ENCODE measurements at places on chromosomes 5 and 9.

GRCh38 chr5:178106086-178106485, 7.2 kb upstream of the N4BP3 start:
- DNase-seq, result no peak

GRCh38 chr5:150585781-150586341, 54.6 kb upstream of the SYNPO start:
- DNase-seq, result no peak

- DNase-seq, result no peak
These were observed 26.1 kb downstream of the SPDL1 start for GRCh38 chr5:169609716-169610115.

DNA sequence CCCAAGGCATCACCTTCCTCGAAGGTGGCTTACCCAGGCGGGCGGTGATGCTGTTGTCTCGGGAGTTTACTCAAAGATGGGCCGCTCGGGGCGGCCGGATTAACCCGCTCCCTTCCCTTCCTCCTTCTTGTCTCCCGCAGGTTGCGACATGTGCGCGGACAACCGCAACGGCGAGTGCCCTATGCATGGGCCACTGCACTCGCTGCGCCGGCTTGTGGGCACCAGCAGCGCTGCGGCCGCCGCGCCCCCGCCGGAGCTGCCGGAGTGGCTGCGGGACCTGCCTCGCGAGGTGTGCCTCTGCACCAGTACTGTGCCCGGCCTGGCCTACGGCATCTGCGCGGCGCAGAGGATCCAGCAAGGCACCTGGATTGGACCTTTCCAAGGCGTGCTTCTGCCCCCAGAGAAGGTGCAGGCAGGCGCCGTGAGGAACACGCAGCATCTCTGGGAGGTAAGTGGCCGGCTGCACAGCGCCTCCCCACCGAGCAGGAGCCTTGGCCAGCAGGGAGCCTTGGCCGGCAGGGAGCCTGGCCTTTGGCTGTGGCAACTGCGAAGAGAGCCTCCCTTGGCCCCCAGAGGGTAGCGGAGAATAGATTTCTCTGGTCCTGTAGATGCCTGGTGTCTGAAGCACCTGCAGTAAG, 10.6 kb downstream of the PRDM6 start:
- DNase-seq, result no peak

- no peak for DNase-seq
These were observed 107.9 kb downstream of the PHF2 start for GRCh38 chr9:93684161-93684765.

DNA sequence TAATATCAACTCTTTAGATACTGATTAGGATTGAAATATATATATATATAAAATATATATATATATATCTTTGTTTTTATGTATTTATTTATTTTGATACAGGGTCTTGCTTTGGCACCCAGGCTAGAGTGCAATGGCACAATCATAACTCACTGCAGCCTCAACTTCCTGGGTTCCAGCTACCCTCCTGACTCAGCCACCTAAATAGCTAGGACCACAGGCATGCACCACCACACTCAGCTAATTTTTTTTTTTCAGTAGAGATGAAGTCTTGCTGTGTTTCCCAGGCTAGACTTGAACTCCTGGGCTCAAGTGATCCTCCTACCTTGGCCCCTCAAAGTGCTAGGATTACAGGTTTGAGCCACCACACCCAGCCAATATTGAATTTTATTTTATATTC, 20.6 kb upstream of the CDH6 start:
- no peak for DNase-seq

GRCh38 chr9:70228611-70229010, 30.2 kb upstream of the SMC5 start:
- DNase-seq, result no peak

- DNase-seq, result no peak
These were observed 109.9 kb downstream of the MEGF10 start for GRCh38 chr5:127400539-127400938.

- no peak for DNase-seq
These were observed 15.0 kb downstream of the TENT4A start for GRCh38 chr5:6728011-6728794.

- DNase-seq, result no peak
These were observed 123.4 kb downstream of the MVB12B start for GRCh38 chr9:126449725-126450667.

GRCh38 chr5:88142886-88143692, 125.6 kb downstream of the TMEM161B start:
- no peak for DNase-seq

DNA sequence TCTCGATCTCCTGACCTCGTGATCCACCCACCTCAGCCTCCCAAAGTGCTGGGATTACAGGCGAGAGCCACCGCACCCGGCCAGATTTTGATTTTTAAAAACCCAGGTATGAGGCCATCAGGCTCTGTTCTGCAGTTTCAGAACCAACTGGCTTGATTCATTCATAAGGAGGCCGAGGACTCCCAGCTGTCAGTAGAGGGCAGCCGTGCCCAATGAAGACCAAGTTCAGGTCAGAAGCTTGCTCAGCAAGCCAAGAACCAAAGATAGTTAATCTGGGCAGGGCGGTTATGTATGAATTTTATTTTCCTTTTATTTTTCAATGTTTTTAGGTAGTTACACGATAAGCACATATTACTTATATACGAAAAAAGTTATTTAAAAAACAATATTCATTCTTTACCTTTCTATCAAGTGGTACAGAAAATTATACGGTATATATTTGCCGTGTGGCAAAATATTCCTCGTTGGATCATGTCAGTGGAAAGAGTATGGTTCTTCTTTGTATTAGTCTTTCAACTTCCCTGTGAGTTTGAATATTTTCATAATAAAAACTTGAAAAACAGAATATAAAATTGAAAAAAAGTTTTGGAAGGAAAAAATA, 18.0 kb downstream of the MGAT1 start:
- DNase-seq, result peak; percentile 37

DNA sequence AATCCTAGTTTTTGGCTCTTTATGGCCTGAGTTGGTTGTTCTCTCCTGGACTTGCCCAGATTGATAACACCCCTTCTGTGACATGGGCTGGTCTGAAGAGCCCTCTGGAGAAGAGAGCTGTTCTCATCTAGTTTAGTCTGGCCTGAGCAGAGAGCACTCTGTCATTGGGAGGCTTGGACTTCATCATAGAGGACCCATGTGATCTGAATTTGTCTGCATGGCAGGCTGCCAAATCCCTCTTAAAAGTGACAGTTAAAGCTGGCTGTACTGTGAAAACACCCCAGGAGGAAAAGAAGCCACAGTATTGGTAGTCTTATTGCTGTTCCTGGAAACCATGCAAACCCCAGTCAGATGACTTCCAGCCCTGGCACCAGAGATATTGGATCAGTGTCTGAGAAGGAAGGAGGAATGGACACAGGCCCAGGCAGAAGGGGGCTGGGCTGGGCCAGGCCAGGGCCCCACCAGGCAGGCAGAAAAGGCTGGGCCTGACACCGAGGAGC, 3.7 kb upstream of the WDR31 start:
- DNase-seq, result no peak

DNA sequence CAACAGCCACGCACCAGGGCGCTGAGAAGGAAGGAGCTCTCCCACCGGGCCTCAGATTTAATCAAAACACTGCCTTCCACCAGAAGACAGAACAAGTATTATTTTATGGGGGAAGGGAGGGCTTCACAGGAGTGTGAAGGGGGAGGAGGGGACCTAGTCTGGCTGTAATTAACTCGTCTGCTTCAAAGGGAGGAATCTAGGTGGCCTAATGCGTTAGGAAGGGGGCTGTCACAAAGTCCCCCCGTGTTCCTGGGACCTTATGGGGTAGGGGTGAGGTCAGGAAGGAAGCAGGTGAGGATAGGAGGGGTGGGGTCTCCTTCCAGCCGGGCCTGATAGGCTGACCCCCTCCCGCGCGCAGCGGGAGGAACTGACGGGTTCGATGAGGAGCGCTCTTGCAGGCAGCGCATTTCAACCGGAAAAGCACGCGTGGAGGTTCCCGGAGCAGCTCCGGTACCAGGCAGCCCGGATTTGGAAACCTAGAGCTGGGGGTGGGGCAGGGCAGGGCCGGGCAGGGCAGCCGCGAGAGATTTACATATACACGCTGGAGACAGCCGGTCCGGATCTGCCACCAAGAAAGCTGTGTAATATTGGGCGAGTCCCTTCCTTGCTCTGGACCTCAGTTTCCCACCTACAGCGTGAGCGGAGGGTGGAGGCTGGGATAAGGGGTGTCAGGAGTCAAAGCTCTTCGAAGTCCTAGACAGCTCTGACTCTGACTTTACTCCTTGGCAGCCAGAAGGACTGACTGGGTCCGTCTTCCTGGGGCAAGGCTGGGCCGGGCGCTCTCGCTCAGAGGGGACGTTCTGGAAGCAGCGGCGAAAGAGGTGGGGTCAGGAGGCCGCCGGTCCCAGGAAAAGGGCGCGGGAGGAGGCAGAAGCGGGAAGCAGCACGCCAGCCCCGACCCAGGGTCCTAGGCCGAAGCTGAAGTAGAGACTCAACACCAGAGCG, 1.8 kb downstream of the SHB start:
- no peak for DNase-seq

DNA sequence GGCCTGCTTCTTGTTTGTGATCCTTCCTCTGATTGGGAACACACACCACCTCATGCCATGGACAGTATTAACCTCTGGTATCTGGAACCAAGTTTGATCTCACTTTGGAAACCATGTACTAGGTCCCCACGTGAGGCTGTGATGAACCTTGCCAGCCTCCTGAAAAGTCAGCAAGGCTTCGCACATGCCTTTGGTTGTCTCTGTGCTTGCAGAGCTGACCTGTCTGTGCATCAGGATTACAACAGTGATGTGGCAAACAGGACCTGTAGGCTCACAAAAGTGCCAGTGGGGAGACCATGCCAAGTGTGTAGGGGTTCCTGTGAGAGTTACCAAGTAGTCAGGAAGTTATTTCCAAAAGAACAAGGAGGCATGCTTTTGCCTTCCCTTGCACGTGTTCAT, 1.4 kb downstream of the ACO1 start:
- no peak for DNase-seq

DNA sequence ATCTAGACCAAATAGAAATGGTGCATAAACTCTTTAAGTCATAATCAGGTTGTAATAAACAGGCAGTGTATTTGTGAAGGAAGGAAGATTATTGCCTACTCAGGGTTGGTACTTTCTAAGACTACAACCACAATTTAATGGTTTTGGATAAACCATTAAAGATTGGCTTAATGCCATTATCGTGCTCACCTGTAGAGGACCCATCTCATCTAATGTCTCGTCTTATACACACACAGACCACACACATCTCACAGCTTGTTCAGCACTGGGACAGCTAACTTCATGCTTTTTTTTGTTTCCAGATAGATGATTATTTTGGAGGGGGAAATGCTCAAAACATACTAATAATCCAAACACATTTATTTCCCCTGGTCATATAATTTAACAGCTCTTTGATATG, 175.7 kb upstream of the SLC12A2 start:
- DNase-seq, result no peak

DNA sequence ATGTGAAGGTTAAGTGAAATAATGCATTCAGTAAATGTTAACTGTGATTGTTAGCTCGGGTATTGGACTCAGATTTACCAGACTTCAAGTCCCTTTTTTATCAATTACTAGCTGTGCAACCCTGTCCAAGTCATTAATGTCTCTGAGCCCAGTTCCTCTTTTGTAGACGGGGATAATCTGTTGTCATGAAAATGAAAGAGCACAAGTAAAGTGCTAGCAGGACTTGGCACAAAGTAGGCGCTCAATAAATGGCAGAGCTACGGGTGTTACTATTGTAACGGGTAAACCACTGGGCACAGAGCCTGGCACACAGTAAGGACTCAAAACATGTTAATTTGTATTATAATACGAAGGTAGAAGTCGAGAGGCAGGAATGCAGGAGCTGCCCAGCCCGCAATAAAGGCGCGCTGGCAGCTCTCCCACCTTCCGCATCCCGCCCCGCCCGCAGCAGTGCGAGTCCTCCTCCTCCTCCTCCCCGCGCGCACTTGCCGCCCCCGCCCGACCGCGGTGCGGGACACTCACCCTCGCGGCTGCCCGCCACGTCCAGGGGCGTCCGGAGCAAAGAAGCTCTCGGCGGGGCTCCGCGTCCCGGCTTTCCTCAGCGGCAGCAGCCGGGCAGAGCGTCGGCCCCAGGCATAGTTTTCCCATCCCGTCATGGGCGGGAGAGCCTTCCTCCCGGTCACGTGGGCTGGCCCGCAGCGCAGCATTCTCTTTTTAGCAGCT, at the start of gene C1QTNF2:
Gene C1QTNF2 (minus strand): TSS at position 637 of the 723 bp plus-strand sequence. CDS start 15,615 bp downstream, outside the sequence.
- no peak for DNase-seq

DNA sequence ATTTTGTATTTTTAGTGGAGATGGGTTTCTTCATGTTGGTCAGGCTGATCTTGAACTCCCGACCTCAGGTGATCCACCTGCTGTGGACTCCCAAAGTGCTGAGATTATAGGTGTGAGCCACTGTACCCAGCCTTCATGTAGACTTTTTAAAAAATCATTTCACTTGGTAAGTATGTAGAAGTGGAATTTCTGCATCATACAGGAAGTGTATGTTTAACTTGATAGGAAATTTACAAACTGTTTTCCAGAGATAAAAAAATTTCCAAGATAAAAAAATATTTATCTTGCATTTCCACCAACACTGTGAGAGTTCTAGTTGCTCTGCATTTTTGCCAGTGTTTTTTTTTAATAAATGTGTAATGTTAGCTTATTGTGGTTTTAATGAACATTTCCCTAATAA, 155.8 kb downstream of the ZNF608 start:
- DNase-seq, result no peak

GRCh38 chr5:13519131-13519530, 425.4 kb downstream of the DNAH5 start:
- DNase-seq, result no peak

GRCh38 chr5:17846496-17846895, 212.2 kb downstream of the TAF11L14 start:
- DNase-seq, result no peak

DNA sequence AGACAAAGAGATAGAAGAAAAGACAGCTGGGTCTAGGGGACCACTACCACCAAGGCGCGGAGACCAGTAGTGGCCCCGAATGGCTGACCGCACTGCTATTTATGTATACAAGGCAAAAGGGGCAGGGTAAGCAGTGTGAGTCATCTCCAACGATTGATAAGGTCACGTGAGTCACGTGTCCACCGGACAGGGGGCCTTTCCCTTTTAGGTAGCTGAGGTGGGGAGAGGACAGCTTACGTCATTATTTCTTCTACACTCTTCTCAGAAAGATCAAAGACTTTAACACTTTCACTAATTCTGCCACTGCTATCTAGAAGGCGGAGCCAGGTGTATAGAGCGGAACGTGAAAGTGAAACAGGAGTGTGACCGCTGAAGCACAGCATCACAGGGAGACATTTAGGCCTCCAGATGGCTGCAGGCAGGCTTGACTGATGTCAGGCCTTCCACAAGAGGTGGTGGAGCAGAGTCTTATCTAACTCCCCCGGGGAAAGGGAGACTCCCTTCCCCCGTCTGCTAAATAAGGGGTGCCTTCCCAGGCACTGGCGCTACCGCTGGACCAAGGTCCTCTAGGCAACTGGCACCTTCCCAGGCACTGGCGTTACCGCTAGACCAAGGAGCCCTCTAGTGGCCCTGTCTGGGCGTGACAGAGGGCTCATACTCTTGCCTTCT, 6.1 kb upstream of the PRR16 start:
- no peak for DNase-seq

- DNase-seq, result no peak
These were observed 561.1 kb downstream of the MTRR start for GRCh38 chr5:8429778-8430758.

All from brain pericyte (primary cell).